ENCODE measurements at places on chromosomes 4 and X.
A peak's percentile ranks its signal among the peaks of the same experiment; 100 is the strongest.

GRCh38 chr4:76010576-76010975 is 3.3 kb upstream of the CXCL9 start:
- DNase-seq = no peak

- no peak for DNase-seq
These were observed 221.6 kb upstream of the FTHL17 start for GRCh38 chrX:31293409-31293808.

GRCh38 chr4:142614621-142615323 is 231.3 kb downstream of the INPP4B start:
- DNase-seq = peak; percentile 70

DNA sequence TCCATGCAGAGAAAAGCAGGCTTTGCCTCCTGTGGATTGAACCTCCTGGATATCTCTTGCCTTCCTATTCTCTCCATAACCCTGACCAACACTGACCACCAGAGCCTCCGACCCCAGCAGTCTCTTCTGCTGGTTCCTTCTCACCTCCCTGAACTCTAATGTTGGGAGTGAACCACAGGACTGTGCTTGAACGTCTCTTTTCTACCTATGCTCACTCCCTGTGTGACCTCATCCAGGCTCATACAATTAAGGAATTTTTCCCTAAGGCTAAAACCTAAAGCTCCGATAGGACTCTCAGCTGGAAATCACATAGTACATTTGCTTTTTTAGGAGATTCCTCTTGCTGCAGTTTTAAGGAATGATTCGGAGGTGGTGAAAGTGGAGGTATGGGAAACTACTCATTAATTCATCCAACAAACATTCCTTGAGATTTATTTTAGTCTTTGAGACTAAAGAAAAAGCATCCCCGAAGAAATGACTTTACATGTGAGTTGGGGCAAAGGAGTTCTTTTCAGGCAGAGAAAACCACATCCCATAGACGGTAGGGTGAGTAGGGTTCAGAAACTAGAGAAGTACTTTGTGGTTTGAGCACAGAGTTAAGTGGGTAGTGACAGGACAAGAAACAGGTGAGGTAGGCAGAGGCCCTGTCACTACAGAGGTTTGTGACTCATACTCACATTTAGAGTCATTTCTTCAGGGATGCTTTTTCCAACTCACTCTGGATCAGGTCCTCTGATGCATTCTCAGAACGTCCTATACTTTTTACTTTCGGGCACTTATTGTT is 30.8 kb downstream of the NDNF start:
- DNase-seq = no peak

- DNase-seq = peak; percentile 43
These were observed 8.7 kb upstream of the SLC25A4 start for GRCh38 chr4:185134307-185134869.

DNA sequence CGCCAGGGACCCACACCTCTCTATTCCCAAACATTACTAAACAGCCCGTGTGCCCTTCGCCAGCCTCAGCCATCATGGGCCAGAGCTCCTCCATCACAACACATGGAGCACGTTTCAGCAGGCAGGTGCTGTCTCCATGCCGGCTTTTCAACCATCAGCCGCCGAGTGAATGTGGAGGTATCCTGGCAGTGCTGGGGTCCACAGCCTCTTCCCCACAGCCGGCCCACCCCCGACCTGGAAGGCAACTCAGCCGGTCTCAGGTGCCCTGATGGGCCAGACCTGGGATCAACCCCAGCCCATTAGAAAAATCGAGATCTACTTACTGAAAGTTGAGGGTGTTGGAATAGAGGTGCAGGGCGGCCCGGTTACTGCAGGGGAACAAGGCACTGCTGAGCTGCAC is 3.1 kb downstream of the NAA10 start:
- no peak for DNase-seq

GRCh38 chrX:153767674-153768055 is 3.6 kb downstream of the PLXNB3 start:
- no peak for DNase-seq

DNA sequence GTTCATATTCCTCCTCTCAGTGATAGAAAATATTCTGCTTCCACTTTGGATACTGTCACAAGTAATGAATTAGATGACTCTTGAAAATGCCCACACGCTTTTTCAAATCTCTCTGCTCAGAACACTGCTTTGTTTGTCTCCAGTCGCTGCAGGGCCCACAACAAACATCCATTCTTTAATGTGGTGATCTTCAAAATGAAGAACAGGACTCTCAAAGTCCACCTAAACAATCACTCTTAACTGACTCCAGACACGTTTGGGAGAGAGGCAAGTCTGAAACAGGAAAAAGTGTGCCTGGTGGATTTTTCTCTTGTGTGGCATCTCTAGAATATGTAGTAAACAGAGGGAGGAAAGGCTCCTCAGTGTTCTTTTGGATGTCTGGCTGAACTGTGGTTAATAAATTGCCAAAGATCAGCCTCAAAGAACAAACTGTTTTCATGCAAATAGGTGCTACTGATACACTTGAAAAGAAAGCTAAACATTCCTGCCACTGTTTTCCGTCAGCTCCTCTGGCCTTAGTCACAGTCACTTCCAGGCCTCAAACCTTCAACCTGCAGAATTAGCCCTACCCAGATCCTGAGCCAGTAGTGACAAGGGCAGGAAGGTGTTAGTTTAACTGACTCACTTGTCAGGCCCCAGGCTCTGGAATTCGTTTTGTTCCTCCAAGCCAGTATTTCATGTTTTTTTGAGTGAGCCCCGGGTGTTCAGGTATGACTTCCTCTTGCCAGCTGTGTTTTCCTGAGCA is 259.6 kb upstream of the GPC4 start:
- peak; percentile 20 for DNase-seq

- no peak for DNase-seq
These were observed 230.7 kb downstream of the EVC2 start for GRCh38 chr4:5477613-5478012.

- DNase-seq = no peak
These were observed 602.9 kb upstream of the HTR2C start for GRCh38 chrX:113980953-113981352.

GRCh38 chr4:110306303-110306702 is 107.9 kb upstream of the ELOVL6 start:
- DNase-seq = no peak

DNA sequence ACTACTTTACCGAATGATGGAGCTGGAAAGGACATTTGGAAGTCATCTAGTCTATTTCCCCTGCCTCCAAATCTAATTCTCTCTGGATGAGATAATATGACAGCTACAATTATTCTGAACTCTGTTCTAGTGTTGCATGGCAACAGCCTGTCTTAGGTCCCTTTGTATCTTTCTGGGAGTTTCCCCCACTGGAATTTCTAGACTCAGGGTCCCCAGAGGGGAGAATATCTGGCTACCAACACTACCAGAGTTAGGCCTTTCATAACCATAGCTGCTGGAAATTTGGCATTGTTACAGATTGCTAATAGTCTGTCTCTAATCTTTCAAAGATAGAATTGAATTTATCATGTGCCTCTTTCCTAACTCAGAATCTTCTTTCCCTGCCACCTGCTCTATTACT is 4.5 kb downstream of the MSN start:
- no peak for DNase-seq

GRCh38 chrX:109967156-109967555 is 35.8 kb upstream of the TMEM164 start:
- peak; percentile 31 for DNase-seq

- DNase-seq = peak; percentile 28
These were observed 1411.1 kb upstream of the TENM3 start for GRCh38 chr4:180832073-180832472.

DNA sequence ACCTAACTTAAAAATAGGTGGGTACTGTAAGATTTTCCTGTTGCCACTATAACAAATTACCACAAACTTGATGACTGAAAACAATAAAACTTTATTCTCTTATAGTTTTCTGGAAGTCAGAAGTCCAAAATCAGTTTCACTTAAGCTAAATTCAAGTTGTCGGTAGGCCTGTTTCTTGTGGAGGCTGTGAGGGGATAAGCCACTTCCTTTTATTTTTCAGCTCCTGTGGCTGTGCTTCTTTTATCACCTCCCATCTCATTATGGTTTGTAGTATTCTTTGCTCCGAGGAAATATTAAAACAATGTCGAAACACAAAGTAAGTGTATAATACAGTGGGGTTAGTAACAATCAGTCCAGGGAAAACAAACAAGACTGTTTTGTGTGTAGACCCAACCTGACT is 610.5 kb upstream of the TECRL start:
- DNase-seq = no peak

DNA sequence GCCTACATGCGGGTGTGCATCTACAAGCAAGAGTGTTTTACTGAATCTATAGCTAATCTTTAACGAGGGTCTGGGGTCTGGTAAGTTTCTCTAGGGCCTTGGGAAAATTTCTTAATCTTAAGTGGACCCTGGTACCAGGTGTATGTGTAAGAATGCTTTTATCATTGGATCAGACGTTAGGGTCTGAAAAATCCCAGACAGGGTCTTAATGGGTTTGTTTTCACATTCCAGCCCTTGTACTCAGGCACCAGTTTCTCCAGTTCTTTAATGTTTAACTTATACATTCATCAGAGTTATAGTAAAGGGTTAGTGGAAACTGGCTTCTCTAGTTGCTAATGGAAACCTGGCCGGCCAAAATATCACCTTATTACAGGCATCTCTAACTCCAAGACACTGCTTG is 11.6 kb downstream of the MAGEB16 start:
- no peak for DNase-seq

DNA sequence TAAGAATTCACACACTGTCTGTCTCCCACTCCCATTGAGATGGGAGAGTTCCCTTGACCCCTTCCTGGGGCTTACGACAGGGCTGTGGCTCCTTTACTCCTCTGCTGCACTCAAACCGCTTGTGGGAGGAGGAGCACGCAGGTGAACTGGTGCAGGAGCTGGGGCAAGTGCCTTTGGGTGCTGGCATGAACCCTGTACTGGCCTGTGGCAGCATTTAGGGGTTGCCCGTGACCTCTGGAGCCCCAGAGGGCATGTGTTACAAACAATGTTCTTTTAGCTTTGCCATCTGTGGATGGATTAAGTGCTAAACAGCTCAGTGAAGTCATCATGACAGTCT is 21.8 kb upstream of the FTHL17 start:
- no peak for DNase-seq

DNA sequence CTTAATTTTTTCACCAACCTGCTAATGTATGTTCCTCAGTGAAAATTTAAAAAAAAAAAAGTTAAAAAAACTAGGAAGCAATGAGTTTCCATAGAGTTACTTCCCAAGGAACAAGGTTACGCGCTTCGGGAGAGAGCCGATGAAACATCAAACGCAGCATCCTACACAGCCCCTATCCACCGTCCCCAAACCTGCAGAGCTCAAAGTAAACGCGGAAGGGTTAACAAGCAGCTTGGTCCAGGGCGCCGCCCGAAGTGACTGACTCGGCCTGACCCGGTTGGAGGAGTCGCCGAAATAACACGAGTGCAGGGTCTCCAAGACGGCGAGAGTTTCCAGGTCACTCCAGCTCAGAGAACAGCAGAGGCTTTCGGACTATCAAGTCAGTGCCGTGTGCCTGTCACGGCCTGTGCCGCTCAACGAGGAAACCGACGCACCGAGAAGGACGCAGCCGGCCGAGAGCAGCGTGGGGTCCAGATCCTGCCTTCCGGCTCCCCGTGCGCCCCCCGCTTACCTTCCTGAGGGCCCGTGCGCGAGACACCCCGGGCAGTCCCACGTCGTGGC is 512 bp downstream of the NOP14 start:
- peak; percentile 62 for DNase-seq

DNA sequence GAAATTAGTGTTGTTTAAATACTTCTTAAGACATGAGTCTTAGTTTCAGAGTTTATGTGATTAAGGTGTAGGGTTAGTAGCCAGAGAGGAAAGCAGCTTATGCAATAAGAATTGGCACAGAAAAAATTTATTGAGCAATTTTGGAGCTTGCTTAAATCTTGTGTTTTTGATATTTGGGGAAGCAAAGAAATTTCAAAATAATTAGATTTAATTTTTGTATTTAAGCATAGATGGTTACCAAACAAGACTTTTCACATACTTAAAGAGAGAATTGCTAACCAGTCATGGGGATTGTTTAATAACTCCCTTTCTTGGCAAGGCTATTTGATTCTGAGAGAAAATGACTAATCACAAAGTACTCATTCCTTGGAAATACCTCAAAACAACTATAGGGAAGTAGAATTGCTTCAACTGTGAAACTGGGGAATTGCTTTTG is 202.0 kb upstream of the GRID2 start:
- DNase-seq = peak; percentile 9

DNA sequence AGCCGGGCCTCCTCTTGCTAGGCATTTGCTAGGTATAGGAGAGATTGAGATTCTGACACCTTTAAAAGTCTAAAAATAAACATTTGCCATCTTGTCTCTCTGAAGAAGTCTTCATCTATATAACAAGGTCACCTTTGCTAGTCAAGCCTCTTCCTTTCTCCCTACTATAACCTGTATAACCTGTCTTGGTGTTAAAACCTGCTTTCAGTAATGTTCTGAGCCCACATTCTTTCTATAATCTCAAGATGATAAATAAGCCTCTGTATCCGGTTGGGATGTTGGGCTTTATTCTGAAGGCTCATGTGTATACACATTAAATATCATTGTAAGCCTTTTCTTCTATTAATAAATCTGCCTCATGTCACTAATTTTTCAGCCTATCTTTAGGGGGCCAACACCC is 10.2 kb downstream of the ASIC5 start:
- DNase-seq = no peak

DNA sequence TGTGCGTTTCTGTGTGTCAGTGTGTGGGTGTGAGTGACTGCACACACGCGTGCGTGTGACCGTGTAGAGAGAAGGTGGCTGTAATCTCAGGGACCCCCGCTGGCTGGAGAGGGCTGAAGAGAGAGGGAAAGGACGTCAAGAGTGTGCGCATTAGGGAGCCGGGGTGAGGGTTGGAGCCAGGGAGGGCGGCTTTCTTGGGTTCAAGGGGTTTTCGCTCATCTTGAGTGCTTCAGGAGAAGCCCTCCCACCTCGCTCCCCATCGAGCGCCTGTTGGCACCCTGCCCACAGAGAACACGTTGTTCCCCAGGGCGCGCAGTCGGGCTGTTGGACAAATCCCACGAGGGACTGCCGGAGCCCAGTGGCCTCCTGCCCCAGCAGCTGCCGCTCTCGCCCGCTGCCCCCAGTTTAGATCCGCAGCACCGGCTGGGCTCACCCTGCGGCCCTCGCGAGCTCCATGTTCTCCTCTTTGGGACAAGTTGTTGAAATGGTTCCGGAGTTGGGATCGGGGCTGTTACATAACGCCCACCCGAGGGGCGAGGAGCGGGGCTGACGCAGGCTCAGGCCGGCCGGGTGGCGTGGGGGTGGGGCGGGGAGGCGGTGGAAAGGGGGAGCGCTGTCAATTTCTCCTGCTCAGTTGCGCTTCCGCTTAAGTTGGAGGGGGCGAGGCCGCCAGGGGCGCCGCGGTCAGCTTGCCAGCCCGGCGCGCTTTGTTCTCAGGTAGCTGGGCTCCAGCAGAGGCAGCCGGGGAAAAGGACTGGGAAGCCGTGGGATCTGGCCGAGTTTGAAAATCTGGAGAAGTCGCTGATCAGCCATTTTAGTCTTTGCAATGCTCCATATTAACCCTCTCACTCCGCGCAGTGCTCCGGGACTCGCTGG is 1.6 kb downstream of the GRIA2 start:
- peak; percentile 14 for DNase-seq

- peak; percentile 30 for DNase-seq
These were observed 583.2 kb upstream of the INTU start for GRCh38 chr4:127049526-127049925.

Data from M059J (cell line).